ENCODE measurements at places on chromosomes 11 and 22.

DNA sequence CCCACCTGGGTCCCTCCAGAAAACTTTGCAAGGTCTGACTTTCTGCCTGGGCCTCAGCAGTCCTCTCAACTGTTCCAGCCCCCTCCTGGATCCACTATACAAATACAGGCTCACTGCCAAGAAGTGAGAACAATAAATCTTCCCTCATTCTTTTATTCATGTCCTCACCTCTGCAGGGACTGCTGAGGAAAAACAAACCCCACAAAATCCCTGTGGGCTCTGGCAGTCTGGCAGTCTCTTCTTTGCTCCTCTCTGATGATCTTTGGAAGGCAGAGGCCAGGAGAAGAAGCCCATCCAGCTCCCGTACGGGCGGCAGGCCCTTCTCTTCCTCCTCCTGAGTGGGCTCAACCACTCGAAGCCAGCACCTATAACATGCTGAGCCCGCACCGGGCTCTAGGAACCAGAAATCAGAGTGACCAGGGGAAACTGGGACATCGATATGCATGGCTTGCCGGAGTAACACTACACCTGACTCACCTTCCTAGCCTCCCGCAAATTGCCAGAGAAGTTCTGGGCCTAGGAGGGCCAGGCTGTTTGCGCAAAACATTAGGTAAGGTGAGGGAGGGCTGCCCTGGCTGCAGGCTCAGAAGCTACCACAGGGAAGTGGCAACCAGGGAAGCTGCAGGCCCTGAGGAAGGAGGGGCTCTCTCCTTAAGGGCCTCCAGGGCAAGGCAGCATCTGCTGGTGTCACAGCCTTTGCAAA, 24.2 kb downstream of the TMPRSS5 start:
- DNase-seq, result peak; percentile 71

DNA sequence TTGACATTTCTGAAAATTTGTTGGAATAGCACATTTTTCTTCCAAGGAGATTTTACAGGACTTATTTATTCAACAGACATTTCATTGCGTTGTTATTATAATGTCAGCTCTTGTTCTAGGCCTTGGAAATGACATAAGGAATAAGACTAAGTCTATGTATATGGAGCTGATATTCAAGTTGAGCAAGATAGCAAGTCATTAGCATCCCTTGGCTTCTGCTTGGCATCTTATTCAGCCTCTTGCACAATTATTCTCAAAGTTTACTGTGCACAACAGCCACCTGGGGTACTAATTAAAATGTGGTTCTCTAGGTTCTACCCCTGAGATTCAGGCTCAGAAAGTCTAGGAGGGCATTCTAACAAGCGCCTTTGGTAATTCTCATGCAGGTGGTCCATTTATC, 304.8 kb upstream of the DDI1 start:
- DNase-seq, result no peak

DNA sequence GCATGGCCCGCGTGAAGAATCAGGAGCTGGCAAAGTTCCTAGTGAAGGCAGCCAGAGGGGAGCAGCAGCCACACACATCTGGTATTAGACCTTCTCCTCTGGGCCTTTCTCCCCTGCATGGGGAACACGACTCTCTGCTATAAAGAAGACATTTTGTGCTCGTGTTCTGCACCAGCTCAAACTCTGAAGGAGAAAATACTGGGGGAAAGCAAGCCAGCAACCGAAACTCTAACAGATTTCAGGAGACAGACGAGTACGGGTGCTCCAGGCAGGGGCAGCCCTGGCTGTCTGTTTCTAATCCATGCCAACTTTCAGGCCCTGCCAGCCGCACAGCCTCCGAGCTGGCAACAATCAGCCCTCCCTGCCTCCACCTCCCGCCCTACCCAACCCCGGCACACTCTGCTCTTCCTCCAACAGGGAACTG, 296.3 kb downstream of the BRD1 start:
- no peak for DNase-seq

DNA sequence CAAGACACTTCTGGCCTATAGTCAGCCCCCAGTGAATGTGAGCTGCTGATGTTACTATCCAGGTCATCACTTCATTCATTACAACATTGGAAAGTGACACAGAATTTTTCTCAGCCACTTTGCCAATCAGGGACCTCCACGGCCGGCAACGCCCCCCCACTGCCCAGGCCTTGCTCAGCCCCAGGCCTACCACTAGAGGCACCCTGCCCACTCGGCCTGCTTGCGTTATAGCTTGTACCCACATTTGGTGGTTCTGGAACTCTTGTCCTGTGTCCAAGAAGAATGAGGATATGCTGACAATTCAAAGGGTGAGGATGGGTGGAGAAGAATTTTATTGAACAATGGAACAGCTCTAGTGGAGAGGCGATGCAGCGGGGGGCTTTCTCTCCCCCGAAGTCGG, 96.2 kb downstream of the TSPAN18 start:
- DNase-seq, result no peak

DNA sequence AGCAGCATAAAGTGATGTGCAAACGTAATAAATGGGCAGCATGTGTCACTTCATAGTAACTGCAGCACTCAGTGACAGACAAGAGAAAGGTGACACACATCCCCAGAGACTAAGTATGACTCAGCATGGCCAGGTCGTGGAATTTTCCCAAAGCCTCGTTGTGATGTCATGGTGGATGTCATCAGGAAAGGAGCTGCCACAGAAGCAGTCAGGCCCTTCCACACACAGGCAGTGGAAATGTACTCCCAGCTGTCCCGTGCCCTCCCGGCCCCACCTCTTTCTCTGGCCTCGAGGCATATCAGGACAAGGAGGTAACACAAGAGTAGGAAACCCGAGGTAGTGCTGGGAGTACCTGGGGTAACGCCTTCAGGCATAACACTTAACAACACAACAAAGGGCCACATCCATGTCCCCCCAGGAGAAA, 8.1 kb downstream of the PC start:
- no peak for DNase-seq

- DNase-seq, result no peak
Observed at GRCh38 chr11:9962722-9963121, 298.8 kb downstream of the SWAP70 start.

DNA sequence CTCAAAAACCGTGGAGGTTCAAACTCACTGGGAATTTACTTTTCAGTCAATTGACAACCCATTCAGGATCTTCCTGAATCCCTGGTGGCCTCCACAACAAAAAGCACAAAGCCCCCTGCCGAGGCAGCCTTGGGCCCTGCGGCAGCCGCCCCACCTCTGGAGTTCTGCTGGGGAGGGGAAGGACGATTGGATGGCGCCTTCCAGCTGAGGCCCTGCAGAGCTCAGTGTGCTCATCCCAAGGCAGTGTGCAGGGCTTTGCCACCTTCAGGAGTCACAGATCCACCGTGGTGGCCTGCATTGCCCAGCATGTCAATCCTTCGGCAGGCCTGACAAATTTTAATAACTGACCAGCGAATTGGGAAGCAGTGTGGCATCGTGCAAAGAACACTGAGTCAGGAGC, 7.4 kb downstream of the ZFTA start:
- DNase-seq, result no peak

- DNase-seq, result no peak
Observed at GRCh38 chr22:44129619-44129976, 51.1 kb upstream of the PARVG start.

GRCh38 chr11:2963112-2963754, 28.9 kb downstream of the NAP1L4 start:
- DNase-seq, result no peak

DNA sequence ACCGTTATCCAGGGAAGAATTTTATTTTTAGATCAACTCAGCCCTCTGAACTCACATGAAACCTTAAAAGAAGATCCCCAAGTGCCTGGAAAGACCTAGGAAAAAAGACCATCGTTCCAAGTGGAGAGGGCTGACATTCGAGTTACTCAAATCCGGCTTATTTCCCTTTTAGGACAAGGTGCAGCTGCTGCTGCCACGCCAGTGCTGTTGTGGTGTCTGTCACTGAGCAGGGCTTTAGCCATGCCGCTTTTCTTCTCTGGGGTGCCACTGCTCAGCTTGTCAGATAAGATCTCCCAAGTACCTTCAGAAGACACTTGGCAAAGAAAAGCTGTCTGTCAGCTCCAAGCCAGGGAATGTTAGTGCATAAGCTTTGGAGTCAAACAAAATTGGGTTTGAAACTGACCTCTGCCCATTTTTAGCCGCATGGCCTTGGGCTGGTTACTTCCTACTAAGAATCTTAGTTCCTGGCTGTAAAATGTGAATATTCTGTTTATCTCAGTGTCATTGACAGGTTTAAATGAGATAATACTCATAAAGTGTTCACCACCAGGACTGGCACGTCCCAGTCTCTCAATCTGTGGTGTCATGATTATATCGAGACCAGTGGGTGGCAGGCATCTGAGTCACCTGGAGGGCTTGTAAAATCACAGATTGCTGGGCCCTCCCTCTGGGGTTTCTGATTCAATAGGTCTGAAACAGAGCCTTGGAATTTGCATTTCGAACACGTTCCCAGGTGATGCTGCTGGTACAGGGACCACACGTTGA, 117.5 kb downstream of the PKNOX2 start:
- no peak for DNase-seq

- no peak for DNase-seq
Observed at GRCh38 chr22:31287818-31288495, 4.3 kb downstream of the PIK3IP1 start.

- DNase-seq, result no peak
Observed at GRCh38 chr11:18005376-18006129, 7.3 kb downstream of the SERGEF start.

GRCh38 chr11:60989093-60989650, 17.7 kb downstream of the CD6 start:
- DNase-seq, result no peak

- DNase-seq, result no peak
Observed at GRCh38 chr11:71222318-71223080, 29.9 kb downstream of the SHANK2 start.

DNA sequence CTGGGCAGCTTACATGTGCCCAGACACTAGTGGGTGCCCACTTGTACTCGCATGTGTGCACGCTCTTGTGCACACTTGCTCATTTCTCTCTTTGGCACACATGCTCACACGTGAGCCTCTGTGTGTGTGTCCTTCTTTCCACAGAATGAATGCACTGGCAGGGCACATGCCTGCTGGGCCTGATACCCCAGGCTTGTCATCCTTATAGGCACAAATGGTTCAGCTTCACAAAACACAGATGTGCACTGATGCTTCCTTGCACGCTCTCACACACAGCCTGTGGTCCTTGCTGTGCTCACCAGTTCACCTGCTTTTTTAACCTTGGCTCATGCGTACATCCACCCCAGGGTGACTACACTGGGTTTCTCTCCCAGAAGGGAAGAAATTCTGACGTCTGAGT, 174.8 kb downstream of the BUD13 start:
- DNase-seq, result no peak

DNA sequence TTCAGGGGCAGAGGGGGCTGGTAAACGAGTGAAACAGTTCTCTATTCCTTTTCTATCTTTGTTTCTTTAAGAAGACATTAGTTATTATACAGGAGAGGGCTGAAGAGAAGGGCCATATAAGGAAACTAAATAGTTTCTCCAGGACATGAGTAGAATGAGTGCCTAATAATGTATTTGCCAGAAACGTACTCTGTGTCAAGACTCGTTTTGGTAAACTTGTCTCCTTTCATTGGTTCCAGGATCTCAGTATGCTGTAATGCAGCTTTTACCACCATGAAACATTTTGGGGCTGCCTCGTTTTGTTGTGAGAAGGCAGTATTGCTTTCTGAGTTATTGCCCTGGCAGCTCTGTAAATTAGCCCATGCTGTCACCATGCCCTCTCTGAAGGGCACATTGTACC, 51.7 kb downstream of the POLD3 start:
- DNase-seq, result no peak

DNA sequence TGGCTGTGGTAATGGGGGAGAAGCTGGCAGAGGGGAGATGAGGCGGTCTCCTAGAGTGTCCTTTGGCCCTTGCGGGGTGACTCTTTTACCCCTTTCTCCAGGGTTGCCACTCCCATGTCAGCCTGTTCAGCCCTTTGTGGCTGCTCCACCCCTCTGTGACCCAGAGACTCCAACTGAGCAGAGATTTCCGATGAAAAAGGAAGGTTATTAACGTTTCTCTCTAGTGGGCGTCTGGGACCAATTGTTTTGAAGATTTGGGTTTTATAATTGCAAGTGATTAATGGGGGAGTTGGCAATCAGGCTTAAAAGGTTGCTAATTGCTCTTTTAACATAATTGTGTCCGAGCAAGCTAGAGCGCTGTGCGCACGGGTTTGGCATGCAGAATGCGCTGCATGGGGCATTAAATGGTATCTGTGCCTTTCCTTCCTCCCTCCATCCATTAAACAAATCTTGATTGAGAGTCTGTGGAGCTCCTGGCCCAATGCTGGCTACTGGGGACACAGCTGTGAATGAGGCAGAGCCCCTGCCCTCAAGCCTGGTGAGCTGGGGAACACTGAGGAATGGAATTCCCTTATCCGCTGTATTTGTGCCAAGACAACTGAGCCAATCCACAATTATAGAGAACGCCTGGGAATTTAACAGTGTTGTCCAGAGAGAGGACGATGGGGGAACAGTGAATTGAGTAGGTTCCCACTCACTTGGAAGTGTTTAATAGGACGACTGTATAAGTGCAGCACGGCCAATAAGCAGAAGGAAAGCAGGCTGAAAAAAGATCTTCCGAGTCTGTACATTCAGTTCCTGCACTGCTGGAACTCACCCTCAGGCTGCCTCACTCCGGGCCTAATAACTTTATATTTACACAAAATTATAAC, 295.9 kb downstream of the MIAT start:
- no peak for DNase-seq

DNA sequence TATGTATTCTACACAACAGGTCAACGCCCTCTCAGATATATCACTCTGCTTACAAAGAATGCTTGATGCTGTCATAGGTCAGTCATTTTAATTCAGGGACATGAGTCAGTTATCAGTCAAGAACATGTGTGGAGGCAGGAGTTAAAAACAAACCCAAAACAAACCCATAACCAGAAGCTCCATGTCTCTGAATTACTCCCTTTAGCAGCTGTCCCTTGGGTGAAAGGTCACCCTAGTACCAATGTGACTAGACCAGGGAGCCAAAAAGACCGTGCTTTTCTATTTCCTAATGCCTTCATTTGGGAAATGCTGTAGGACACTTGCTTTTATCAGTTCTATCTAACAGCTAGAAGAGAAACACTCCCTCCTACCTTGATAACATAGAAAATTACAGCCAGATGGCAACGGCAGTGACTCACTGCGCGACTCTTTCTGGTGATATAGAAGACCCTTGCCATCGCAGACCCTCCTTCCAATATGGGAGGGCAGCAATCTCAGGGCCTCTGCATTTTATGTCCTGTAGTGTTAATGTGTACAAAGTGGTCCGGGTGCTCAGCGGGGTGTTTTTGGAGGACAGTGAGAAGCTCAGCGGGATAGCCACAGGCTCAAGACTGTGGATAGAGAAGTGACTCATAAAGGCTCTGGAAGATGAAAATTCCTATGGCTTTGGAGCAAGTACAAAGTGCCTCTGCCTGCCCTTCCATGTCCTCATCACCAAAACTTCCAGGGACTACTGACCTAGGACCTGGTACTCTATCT, 24.8 kb downstream of the APOL5 start:
- DNase-seq, result peak; percentile 83
